GM12892 (cell line): ENCODE measurements at places on chromosomes 2 and 18.

- no peak for DNase-seq
These were observed 9.5 kb downstream of the REG1A start for GRCh38 chr2:79129804-79130203.

DNA sequence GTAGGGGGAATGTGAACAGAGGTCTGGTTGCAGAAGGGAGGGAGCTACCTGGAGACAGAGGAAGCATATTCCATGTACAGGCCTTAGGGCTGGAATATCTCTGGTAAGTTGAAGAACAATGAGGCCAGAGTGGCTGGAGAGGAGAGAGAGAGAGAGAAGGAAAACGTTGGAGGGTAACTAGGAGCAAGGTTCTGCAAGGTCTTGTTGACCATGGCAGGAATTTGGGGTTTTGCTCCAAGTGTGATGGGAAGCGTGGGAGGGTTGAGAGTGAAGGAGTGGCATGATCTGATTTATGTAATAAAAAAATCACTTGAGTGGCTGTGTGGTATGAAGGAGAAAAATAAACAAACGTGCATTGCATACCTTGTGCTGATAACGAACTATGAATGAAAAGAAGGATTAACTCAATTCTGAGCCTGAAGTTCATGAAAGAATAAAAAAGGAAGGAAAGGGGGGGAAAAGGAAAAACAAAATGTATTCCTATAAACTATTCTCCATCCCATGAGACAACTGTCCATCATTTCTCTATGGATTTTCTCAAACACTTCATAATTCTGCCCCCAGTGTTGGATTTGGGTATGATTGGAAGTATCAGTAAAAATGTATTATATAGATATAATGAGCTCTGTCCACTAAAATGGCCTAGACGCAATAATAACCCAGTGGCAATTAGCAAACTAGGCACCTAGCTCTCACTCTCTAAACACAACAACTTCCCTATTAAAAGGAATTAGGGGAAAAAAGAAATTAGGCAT is 59.7 kb upstream of the PMAIP1 start:
- no peak for DNase-seq

GRCh38 chr18:25261768-25262167 is 90.2 kb downstream of the ZNF521 start:
- DNase-seq, result no peak

- DNase-seq, result no peak
These were observed 1282.4 kb upstream of the PIK3C3 start for GRCh38 chr18:40672590-40672989.

GRCh38 chr2:161124201-161124600 is 36.0 kb upstream of the TANK start:
- DNase-seq, result no peak

GRCh38 chr2:60213865-60214625 is 339.4 kb downstream of the BCL11A start:
- DNase-seq, result no peak

- DNase-seq, result no peak
These were observed 36.9 kb downstream of the ATOH8 start for GRCh38 chr2:85790499-85791188.

GRCh38 chr2:152198499-152198898 is 22.9 kb upstream of the STAM2 start:
- no peak for DNase-seq

DNA sequence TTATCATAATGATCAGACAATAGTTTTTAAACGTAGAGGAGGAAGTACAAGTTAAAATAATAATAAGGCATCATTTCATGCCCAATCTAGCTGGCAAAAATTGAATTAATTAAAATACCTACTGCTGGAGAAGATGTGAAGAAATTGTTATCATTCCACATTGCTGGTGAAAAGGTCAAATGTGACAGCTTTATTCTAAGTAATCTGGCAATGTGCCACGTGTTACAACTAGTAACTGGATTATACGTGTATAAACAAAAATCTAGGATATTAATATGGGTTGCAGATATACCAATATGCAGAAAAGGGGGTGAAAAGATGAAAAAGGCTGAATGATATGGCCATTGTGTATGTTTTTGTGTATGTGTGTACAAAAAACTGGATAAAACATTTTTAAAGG is 32.4 kb downstream of the SMAD2 start:
- no peak for DNase-seq

DNA sequence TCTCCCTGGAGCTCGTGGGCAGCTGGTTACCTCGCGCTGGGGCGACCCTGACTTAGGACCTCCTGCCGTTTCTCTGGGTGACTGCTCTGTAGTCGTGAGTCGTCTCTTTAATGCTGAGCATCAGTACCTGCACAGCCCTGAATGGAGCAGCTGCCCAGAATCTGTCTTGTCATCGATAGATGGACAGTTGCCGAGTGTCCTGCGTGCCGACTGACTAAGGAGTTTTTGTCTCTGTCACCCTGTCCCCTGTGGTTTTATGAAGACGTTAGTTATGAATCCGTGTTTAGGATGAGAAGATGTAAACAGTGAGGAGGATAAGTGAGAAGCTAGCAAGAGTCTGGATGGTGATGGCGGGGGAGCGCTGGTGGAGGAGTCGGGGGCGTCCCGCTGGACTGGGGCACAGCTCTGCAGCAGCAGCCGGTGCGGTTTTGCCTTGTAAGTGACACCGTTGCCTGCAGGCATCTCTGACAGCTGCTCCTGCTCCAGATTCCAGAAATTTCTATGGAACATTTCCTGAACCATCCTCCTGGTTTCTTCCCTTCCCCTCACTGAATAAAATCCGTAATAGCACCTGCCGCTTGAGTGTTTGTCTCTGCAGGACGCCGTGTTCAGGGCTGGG is 13.3 kb downstream of the AGAP1 start:
- no peak for DNase-seq

DNA sequence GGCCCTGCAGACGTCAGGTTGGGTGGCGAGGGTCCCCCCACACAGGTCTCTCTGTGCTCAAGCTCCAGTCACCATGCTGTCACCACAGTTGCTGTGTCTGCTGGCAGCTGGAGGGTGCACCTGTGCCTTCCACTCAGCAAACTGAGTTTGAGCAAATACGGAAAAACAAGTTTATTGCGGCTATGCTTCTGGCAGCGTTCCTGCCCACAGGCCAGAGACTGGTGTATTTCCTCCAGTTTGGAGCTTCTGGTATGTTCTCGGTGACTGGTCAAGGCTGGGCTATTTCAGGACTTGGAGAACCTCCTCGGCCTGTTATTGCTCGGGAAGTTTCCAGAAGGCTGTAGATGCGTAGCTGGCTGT is 132.6 kb downstream of the SEPTIN10 start:
- DNase-seq, result no peak

- peak; percentile 69 for DNase-seq
These were observed 2.1 kb upstream of the SLC30A3 start for GRCh38 chr2:27264753-27265535.

GRCh38 chr2:127985735-127986134 is 42.1 kb downstream of the SAP130 start:
- no peak for DNase-seq

- DNase-seq, result no peak
These were observed 186.4 kb upstream of the SLC39A10 start for GRCh38 chr2:195470622-195471021.

DNA sequence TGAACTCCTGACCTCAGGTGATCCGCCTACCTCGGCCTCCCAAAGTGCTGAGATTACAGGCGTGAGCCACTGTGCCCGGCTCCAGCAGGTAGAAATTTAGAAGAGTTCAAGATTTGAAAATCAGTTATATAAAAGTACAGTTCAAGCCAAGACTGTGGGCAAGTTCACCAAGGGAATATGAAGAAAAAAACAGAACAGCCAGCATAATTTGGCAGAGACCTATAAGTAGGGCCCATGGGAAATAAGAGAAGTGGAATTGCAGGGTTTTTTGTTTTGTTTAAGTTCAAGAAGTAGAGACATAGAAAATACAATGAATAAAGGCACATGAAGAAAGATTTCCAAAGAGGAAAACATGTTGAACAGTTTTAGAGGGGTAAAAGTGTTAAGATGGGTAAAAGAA is 57.9 kb downstream of the BAZ2B start:
- DNase-seq, result no peak

- no peak for DNase-seq
These were observed 883.3 kb downstream of the CNTNAP5 start for GRCh38 chr2:124908411-124908810.

DNA sequence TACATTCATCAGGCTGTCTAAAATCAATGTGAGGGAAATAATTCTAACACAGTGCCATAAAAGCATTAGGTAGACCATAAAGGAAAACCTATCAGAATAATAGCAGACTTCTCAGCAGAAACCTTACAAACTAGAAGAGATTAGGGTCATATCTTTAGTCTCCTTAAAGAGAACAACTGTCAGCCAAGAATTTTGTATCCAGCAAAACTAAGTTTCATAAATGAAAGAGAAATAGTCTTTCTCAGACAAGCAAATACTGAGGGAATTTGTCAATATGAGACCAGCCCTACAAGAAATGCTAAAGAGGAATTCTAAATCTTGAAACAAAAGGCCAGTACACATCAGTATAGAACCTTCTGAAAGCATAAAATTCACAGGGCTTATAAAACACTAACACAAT is 482.0 kb downstream of the SATB2 start:
- no peak for DNase-seq

- no peak for DNase-seq
These were observed 79.6 kb upstream of the DNMT3A start for GRCh38 chr2:25421289-25421688.

GRCh38 chr2:241110607-241111439 is 8.7 kb upstream of the MTERF4 start:
- peak; percentile 56 for DNase-seq

- DNase-seq, result no peak
These were observed 161.4 kb downstream of the RPIA start for GRCh38 chr2:88852753-88853402.

GRCh38 chr2:111041398-111042202 is 79.1 kb upstream of the BCL2L11 start:
- no peak for DNase-seq

- no peak for DNase-seq
These were observed 46.4 kb upstream of the BZW1 start for GRCh38 chr2:200765139-200765951.
